Liver (tissue), 10 donors: ENCODE measurements at places on chromosomes 7 and 10. TPM values are rescaled to one million over a fixed set of nuclear protein-coding genes. Genes with fewer than 3 reads are reported as not detected.

DNA sequence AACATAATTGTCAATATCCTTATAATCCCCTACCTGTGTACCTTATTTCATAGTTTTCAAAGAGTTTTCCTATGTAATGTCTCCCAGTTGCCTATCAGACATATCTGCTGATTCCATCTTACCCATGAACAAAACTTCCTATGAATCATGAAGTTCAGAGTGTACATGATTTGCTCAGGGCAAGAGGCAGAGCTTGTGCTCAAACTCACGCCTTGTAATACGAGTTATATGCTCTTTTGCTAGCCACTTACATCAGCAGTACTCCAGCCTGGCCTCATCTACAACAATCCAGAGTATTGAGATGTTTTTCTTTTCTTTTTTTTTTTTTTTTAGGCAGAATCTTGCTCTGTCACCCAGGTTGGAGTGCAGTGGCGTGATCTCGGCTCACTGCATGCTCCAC lies 11.8 kb downstream of the PKD2L1 start:
- no peak overlapping the region for H3K27ac ChIP-seq
- H3K4me3 ChIP-seq: no peak overlapping the region
- H3K27me3 ChIP-seq: no peaks in the 10 kb centered on the region
- no peaks in the 10 kb centered on the region for H3K4me1 ChIP-seq

GRCh38 chr10:113477451-113477850 lies 75.4 kb upstream of the HABP2 start:
- H3K36me3 ChIP-seq: no peaks in the 10 kb centered on the region
- H3K27me3 ChIP-seq: no peaks in the 10 kb centered on the region
- H3K4me3 ChIP-seq: no peak overlapping the region
- H3K4me1 ChIP-seq: no peaks in the 10 kb centered on the region

GRCh38 chr7:94616855-94617254 lies 39.1 kb downstream of the SGCE start:
- DNase-seq: no peak
- H3K36me3 ChIP-seq: no peaks in the 10 kb centered on the region
- H3K27me3 ChIP-seq: no peaks in the 10 kb centered on the region
- no peak overlapping the region for H3K4me3 ChIP-seq
- no peak overlapping the region for H3K27ac ChIP-seq

DNA sequence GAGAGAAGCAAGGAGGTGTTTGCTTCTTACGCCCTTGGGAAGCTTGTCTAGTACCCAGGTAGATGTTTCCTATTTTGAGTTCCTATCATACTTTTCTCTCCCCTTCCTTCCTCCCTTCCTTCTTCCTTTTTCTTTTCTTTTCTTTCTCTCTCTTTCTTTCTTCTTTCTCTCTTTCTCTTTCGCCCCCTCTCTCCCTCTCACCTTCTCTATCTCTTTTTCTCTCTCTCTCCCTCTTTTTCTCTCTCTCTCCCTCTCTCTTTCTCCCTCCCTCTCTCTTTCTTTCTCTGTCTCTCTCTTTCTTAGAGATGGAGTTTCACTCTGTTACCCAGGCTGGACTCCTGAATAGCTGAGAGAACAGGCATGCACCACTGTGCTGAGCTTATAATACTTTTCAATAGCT lies 322.2 kb downstream of the TNS3 start:
- no peaks in the 10 kb centered on the region for H3K27me3 ChIP-seq
- H3K4me3 ChIP-seq: no peak overlapping the region
- no peak overlapping the region for H3K27ac ChIP-seq
- no peak for DNase-seq

DNA sequence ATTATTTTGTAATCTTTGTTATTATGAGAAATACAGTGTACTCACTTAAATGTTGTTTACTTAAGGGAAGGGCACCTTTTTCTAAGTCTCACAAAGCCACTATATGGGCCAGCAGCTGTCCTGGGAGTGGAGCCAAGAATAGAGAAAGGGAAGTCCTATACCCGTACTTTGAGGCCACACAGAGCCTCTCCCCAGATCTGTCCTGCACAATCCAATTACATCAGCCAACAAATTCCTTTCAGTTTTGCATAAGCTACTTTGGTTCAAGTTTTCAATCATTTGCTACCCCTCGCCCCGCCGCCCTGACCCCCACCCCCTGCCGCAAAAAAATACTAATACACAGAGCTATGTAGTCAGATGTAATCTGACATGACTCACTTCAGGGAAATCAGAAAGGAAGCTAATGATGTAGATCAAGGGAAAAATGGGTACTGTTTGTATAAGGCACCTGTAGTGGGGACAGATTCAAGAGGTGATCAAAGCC lies 297.4 kb upstream of the NEBL start:
- no peak overlapping the region for H3K27ac ChIP-seq
- H3K4me1 ChIP-seq: no peaks in the 10 kb centered on the region
- no peak for DNase-seq
- no peaks in the 10 kb centered on the region for H3K27me3 ChIP-seq

- no peaks in the 10 kb centered on the region for H3K4me1 ChIP-seq
- no peak overlapping the region for H3K27ac ChIP-seq
- no peaks in the 10 kb centered on the region for H3K27me3 ChIP-seq
- no peak overlapping the region for H3K4me3 ChIP-seq
- DNase-seq: no peak
- no peaks in the 10 kb centered on the region for H3K36me3 ChIP-seq
Observed at GRCh38 chr10:58319599-58319998, 15.2 kb upstream of the UBE2D1 start.

GRCh38 chr10:4127518-4128315 lies 342.7 kb upstream of the KLF6 start:
- no peak for DNase-seq
- no peak overlapping the region for H3K27ac ChIP-seq
- H3K4me3 ChIP-seq: no peak overlapping the region
- H3K4me1 ChIP-seq: no peaks in the 10 kb centered on the region

SYT15B gene
- total RNA-seq: 2.8 TPM

- no peak overlapping the region for H3K27ac ChIP-seq
- H3K36me3 ChIP-seq: no peaks in the 10 kb centered on the region
- H3K4me3 ChIP-seq: no peak overlapping the region
- DNase-seq: no peak
Observed at GRCh38 chr10:11838298-11838852, 15.2 kb downstream of the PROSER2 start.

DNA sequence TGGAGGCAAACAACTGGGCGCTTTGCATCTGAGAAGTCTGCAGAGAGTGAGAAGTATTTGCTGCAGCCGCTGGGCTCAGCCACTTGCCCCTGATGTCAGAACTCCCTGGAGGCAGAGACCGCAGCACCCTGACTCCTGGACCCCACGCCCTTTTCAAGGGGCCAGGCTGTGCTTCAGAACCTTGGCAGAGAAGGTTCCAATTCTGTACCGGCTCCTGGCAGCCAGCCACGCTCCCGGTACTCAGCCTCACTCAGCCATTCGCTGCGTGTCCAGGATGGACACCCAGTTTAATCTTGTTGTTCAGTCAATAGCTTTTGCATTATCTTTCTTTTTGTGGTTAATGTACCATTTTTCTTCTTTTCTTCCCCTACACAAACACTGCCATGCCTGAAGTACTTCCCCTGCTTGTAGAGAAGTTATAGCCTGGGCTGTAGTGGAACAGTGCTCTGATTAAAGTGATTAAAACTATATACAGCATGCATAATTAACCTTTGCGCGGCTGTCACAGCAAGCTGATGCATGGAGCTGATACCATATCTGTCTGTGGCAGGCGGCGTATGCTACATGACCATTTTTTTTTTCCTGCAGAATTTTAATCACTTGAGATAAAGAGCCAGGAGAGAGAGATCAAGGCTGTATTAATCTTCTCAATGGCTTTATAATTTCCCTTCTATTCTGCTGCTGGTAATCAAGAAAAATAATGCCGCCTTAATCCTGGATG lies 578.5 kb downstream of the SDK1 start:
- H3K4me1 ChIP-seq: no peaks in the 10 kb centered on the region
- no peak overlapping the region for H3K4me3 ChIP-seq
- no peak for DNase-seq
- H3K36me3 ChIP-seq: no peaks in the 10 kb centered on the region
- H3K27me3 ChIP-seq: no peaks in the 10 kb centered on the region

DNA sequence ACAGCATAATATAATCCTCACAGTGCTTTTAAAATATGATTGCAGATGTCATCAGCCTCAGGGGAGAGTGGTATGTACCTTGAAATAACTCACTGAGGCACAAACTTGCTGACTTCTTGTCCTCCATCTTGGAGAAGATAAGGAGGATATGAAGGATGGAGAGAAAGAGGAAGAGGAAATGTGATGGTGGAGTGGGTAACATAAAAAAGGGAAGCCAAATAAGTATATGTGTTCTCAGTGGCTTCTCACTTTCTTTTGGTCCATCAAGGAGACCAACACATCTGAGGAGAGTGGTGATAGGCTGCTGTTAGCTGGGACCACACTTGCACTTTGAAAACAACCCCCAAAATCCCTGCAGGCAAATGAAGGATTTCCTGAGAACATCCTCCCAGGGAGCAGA lies 21.6 kb upstream of the ZNF37A start:
- no peaks in the 10 kb centered on the region for H3K27me3 ChIP-seq
- no peak overlapping the region for H3K27ac ChIP-seq
- no peak for DNase-seq

- peaks cover 3% of the 10 kb centered on the region for H3K36me3 ChIP-seq
- peaks cover 31% of the 10 kb centered on the region for H3K4me1 ChIP-seq
- H3K27ac ChIP-seq: peak overlapping the region; percentile 94
- peak overlapping the region; percentile 54 for H3K4me3 ChIP-seq
- DNase-seq: peak; percentile 47
- no peaks in the 10 kb centered on the region for H3K27me3 ChIP-seq
Observed at GRCh38 chr7:151520419-151521261, 945 bp upstream of the RHEB start.

DNA sequence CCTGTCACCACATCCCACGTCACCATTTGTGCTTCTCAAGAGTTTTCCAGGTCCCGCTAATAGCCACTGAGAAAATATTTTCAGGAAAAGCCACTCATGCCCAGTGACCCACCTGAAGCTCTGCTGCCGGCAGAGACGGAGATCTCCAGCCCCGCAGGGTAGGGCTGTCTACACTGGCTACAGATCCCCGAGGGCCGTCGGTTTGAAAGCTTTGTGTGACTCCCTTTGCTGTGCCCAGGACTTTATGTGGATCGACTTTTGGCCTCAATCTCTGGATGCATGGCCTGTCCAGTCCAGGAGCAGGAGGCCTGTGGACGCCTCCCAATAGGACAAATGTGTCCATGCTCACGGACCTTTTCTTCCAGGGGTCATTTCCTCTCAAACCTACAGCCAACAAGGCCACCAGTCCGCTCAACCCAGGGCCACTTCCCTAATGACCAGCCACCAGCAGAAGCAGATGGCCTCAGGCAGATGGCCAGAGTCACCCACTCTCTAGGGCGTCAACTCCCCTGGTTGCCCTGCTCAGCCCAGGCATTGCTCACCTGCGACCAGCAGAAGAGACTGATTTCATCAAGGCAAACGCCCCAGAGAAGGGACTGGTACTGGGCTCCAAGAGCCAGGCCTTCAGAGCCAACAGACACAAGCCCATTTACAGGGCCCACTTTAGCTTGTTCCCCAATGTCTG lies 76.4 kb downstream of the OAT start:
- no peak for DNase-seq
- no peaks in the 10 kb centered on the region for H3K4me1 ChIP-seq
- no peak overlapping the region for H3K4me3 ChIP-seq
- H3K27ac ChIP-seq: no peak overlapping the region
- no peaks in the 10 kb centered on the region for H3K36me3 ChIP-seq

DNA sequence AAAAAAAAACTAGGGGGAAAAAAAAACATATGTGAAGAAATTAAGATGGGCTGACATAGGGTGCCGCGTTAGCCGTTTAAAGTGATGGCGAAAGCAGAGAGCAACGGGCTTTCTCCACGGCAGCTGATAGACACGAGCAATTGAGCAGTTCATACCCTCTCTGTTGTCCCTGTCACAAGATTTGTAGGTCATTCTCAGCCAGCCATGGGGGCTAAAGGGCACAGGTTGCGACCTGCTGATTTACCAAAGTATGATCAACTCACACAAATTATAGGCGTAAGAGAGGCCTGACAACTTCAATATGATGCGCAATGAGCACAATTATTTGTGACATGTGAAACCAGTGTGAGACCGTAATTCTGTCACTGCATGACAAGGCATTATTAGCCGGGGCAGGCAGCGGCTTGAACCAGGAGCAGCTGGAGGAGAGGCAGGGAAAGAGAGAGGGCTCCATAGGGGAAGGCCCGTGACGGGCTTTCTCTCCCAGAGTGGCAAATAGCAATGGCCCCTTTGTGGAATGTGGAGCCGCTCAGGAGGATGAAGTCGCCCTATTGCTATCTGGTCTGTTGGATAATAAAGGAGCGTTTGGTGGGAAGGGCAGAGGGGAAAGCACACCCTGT lies 195.1 kb upstream of the HABP2 start:
- H3K4me1 ChIP-seq: no peaks in the 10 kb centered on the region
- H3K27ac ChIP-seq: no peak overlapping the region
- no peaks in the 10 kb centered on the region for H3K27me3 ChIP-seq
- H3K4me3 ChIP-seq: no peak overlapping the region
- no peaks in the 10 kb centered on the region for H3K36me3 ChIP-seq

GRCh38 chr10:95211606-95212279 lies 17.7 kb downstream of the ACSM6 start:
- no peak for DNase-seq
- H3K36me3 ChIP-seq: no peaks in the 10 kb centered on the region
- no peaks in the 10 kb centered on the region for H3K4me1 ChIP-seq
- H3K4me3 ChIP-seq: no peak overlapping the region

DNA sequence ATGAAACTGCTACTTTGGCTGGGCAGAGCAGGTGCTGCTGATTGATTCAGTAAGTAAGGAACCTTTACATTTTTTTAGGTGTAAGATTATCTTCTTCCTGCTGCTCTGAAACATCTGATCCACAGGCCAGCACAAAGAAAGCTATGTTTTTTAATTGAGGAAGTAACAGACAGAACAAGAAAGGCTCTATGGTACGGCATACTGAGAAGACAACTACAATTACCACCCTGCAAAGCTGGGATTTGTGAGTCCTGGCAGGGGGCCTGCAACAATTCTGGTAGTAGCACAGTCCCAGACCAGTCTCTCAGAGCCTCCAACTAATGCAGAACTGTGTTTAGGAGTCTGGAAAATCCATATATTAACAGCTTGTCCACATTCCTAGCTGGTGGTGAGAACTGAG lies 103.0 kb upstream of the LRRTM3 start:
- no peak overlapping the region for H3K27ac ChIP-seq
- no peaks in the 10 kb centered on the region for H3K36me3 ChIP-seq
- no peaks in the 10 kb centered on the region for H3K4me1 ChIP-seq
- H3K27me3 ChIP-seq: no peaks in the 10 kb centered on the region

TMEM236 gene
- 0.17 TPM for total RNA-seq

ZNF488 gene
- not detected for total RNA-seq

SPDYE5 gene
- not detected for total RNA-seq

DNA sequence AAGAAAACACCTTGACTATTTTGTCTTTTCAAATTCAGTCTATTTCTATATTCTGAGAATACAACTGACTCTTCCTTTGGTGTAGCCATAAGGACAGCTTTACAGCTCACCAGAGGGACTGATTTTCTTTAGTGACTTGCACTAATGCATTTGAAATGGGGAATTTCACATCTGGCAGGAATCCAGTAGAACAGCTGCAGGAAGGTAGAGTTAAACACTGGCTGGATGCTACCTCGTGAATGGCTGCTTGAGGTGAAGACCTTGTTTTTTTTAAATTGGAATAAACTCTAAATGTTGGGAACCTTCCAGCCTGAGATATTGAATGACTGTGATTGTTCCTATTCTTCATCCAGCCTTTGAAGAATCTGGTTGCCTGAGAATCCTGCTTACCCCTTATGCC lies 139.5 kb upstream of the STK17A start:
- H3K4me1 ChIP-seq: no peaks in the 10 kb centered on the region
- no peaks in the 10 kb centered on the region for H3K36me3 ChIP-seq
- DNase-seq: no peak
- no peak overlapping the region for H3K27ac ChIP-seq
